ENCODE measurements at places on chromosomes 5 and 9.

DNA sequence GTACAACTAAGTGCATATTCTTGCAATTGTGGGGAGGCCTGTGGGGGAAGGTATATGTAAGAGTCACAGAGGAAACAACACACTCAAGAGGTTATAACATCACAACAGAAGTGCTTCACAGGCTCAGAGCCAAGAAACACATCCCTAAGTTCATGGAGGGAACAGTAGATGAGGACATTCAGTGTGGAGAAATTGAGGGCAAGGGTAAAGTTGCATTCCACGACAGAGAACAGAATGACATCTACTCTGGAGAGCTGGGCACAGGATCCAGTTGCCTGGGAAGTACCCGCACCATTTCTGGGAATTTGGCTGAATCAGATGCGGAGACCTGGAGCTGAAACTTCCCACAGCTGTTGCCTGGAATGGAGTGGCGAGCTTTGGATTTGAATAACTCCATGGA is 197.2 kb downstream of the NXNL2 start:
- DNase-seq, result no peak

GRCh38 chr9:100619665-100620064 is 41.8 kb downstream of the CAVIN4 start:
- no peak for DNase-seq

GRCh38 chr5:52999344-52999949 is 10.3 kb downstream of the ITGA2 start:
- DNase-seq, result no peak

GRCh38 chr5:71832812-71833715 is 114.0 kb downstream of the CARTPT start:
- DNase-seq, result no peak

DNA sequence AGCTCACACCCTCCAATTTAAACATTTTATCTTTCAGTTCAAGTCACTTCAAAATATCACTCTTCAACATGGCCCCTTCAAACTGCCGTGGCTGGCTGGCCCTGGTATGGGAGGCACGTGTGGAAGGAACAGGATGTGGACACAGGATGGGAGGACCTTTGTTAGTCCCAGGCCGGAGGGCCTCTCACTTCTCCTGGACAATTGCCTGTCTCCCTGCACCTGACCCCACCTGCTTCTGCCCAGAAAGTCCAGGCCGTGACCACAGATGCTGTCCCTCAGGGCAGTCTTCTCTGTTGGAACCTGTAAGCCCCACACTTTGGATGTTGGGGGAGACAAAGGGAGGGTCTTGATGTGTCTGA is 19.4 kb downstream of the AMBP start:
- DNase-seq, result no peak

- no peak for DNase-seq
Measured at GRCh38 chr9:90121762-90122161, 517.0 kb downstream of the GADD45G start.

DNA sequence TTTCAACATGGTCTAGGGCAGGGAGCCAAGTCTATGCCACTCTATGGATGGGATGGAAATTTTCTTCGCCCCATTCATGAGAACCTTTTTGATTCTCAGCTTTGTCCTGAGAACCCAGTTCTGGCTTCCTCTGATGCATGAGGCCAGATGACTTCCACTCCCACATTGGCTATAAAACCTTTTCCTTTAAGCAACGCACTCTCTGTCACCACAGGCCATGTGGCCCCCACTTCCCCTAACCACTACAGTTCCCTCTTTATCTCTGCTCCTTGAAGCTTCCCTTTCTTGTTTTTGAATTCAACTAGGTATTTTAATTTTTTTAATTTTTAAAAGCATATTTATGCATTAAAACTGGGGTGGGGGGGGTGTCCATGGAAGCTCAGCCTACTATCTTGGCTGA is 401.3 kb downstream of the ENC1 start:
- DNase-seq, result no peak

GRCh38 chr5:54529565-54529964 is 12.0 kb downstream of the SNX18 start:
- no peak for DNase-seq

- no peak for DNase-seq
Measured at GRCh38 chr9:31355965-31356364, 1028.5 kb upstream of the ACO1 start.

DNA sequence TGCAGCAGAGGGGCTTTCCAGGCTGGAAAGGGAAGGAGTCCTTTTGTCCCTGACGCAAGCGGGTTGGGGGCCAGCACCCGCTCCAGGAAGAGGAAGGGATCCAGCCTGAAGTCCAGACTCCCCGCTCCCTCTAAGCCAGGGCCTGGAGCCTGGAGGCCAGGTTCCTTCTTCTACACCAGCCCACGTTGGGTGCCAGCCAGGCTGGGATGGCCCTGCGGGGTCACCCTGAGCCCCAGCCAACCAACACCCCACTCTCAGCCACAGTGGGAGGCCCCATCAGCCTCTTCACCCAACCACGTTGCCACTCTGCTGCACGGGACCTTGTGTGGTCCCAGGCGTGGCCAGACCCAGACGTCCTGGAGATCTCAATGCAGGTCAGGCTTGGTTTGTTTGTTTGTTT is 970 bp upstream of the FUT7 start:
- DNase-seq, result no peak

- no peak for DNase-seq
Measured at GRCh38 chr5:39005566-39006232, 68.5 kb downstream of the RICTOR start.

- no peak for DNase-seq
Measured at GRCh38 chr5:78377718-78378105, 17.3 kb downstream of the SCAMP1 start.

GRCh38 chr5:159262472-159262858 is 625 bp upstream of the UBLCP1 start:
- no peak for DNase-seq

DNA sequence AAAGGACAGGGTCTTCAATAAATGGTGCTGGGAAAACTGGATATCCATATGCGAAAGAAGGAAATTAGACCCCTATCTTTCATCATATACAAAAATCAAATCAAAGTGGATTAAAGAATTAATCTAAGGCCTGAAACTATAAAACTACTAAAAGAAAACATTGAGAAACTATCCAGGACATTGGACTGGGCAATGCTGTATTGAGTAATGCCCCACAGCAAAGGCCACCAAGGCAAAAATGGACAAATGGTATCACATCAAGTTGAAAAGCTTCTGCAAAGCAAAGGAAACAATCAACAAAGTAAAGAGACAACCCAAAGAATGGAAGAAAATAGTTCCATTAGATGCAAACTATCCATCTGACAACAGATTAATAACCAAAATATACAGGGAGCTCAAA is 72.3 kb downstream of the STRBP start:
- no peak for DNase-seq

GRCh38 chr5:174725261-174725990 is 1.0 kb downstream of the MSX2 start:
- DNase-seq, result no peak

GRCh38 chr5:134022333-134022732 is 17.6 kb upstream of the VDAC1 start:
- no peak for DNase-seq

GRCh38 chr5:39470811-39471210 is 46.0 kb upstream of the DAB2 start:
- no peak for DNase-seq

GRCh38 chr5:174166231-174167079 is 120.9 kb downstream of the NSG2 start:
- no peak for DNase-seq

- no peak for DNase-seq
Measured at GRCh38 chr5:180206993-180207392, 2.0 kb downstream of the RASGEF1C start.

- DNase-seq, result no peak
Measured at GRCh38 chr5:154318691-154319090, 127.1 kb upstream of the SAP30L start.

DNA sequence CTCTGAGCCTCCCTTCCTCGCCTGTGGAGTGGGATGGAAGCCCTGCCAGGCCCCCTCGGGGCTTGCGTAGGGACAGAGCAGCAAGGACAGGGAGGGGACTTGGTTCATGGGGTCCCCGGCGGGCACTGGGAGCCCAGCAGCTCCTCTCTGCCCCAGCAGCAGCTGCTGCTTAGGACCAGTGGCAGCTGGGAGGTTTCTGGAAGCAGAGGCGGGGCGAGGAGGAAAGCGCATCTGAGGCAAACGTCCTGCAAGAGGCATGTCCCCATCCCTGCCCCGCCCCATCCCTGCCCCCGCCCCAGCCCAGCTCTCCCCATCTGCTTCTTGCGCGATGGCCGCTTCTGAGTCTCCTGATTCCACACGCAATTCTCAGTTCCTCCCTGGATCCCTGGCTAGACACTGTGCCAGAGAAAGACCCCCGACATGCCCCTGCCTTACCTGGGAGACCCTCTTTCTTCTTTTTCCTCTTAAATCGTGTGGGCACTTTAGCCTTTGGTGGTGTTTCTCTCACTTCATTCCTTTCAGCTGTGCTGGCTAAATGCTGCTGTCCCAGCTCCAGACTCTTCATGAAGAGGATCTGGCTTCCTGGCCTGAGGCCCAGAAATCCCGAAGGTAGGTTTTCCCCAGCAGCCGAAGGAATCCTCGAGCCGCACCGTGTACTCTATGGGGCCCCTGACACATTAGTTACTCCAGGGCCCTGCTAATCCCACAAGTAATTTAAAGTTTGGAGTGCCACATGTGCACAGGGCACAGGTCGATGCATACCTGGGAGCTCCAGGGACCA is 4.4 kb upstream of the OR2S2 start:
- DNase-seq, result no peak

DNA sequence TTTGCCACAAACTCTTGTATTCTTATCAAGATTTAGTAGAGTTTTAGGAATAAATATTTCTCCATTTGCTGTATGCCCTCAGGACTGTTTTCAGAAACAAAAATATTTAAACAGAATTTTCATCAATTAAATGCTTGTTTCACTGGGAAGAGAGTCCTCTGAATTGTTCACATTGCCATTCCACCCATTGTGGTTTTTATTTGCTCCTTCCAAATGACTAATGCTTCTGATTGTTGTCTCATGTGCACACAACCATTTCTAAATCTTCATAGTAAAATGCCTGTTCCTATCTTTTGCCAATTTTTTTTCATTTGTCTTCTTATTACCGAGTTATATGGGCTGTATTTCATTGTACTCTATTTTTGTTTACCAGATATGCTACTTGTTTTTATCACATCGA is 10.6 kb downstream of the MARCOL start:
- no peak for DNase-seq

DNA sequence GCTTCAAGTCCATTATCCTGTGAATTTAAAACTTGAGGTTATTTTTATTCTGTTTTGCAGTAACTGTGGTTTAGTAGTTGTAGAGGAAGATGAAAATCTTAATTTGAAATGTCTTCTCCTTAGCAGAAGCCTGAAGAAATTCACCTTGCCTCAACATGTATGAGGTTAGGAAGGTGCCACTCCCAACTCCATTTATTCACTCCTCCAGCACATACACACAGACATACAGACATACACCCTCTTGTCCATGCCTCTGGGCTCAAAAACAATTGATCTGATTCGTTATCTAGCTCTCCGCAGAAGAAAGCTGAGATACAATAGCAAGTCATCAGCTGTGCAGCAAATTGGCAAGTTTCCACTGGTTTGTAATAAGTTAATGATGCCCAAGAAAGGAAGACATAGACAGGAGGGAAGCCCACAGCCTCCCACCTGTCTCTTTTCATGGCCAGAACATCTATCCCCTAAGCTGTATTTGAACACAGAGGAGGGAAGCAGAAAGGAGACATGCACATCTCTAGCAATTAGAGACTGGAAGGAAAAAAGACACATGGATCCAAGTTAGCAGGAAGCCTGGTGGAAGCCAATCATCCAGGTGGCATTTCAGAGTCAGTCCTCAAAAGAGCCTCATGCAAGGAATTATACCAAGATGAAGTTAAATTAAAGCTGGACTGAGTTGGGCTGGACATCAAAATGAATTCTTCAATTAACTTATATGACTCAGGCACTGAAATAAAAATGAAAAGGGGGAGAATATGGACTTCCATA is 257.9 kb downstream of the ASTN2 start:
- DNase-seq, result no peak

GRCh38 chr5:147567917-147568598 is 58.2 kb upstream of the DPYSL3 start:
- DNase-seq, result no peak

GRCh38 chr9:90142580-90142979 is 500.0 kb downstream of the DIRAS2 start:
- no peak for DNase-seq

DNA sequence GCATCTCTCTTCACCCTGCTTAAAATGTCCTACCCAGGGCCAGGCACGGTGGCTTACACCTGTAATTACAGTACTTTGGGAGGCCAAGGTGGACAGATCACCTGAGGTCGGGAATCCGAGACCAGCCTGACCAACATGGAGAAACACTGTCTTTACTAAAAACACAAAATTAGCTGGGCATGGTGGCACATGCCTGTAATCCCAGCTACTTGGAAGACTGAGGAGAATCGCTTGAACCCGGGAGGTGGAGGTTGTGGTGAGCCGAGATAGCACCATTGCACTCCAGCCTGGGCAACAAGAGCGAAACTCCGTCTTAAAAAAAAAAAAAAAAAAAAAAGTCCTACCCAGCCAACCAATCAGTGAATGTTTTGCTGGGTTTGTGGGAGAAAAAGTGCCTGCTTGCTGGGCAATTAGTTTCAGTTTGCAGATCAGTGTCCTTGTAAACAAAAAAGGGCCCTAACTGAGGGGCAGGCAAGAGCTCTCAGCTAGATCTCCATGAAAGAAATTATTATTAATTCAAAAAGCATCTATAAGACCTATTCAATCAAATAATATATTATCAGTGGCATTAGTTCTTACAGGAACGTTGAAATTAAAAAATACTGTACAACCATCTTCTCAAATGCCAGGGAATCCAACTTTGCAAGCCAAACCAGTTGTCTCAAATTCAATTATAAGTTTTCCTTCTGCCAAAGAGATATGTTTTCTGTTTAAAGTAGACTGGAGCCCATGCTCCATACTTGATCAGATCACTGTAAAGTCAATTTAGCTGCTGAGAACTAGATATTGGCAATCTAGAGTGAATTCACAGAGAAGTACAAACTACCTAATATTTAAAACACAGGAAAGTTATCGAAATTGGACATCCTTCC is 3.9 kb downstream of the MEGF9 start:
- peak; percentile 5 for DNase-seq

DNA sequence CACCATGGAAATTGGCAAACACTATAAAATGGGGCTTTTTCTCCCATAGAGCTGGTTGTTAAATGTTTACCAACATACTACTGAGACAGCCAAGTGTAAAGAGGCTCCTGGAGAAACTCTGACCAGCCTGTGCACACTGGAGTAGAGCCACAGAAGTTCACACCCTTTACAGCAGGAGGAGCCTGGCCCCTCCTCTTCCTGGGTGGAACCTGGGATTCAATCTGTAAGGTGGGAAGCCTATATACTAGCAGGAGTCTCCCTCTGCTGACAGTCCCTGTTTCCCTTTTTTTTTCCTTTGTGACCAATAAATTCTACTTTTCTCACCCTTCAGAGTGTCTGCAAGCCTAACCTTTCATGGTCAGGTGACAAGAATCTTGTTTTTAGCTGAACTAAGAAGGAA is 10.4 kb upstream of the SLC30A5 start:
- DNase-seq, result no peak

DNA sequence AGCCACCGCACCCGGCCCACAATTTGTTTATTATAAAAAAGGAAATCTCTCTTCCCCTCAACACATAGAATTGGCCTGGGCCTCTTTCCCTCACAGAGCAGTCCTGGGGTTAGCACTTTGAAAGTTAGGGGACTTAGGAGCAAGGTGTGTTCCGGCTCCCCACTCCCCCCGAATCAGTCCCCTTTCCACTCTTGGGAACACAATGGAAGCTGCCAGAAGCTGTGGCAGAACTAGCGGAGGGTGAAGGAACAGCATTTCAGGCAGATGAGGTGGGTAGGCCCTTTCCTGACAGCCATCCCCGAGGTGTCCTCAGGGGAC is 16.4 kb upstream of the C5orf47 start:
- no peak for DNase-seq

- DNase-seq, result no peak
Measured at GRCh38 chr5:99771296-99771695, 763.9 kb upstream of the FAM174A start.
